NCI-H460 (cell line): ENCODE measurements at places on chromosomes 4 and X. TPM values are rescaled to one million over a fixed set of nuclear protein-coding genes. Genes with fewer than 3 reads are reported as not detected.

FGF16 gene
- total RNA-seq = not detected in 2 replicates

APLN gene
- 8.9 and 9.8 TPM in 2 replicates for total RNA-seq

SULT1E1 gene
- not detected in 2 replicates for total RNA-seq

SSX3 gene
- not detected in 2 replicates for total RNA-seq

CLOCK gene
- total RNA-seq = 18.8 and 21.7 TPM in 2 replicates

CLNK gene
- not detected in 2 replicates for total RNA-seq

TMSB15A gene
- total RNA-seq = 0.42 TPM in 1 of 2 replicates, not detected in the other

IL3RA gene
- 0.27 and 0.40 TPM in 2 replicates for total RNA-seq

TMPRSS11F gene
- not detected in 2 replicates for total RNA-seq

IDS gene
- 44.1 and 47.2 TPM in 2 replicates for total RNA-seq

NUDT11 gene
- 29.4 and 30.6 TPM in 2 replicates for total RNA-seq

DRP2 gene
- 0.35 and 0.40 TPM in 2 replicates for total RNA-seq

TEX11 gene
- total RNA-seq = 0.12 and 0.42 TPM in 2 replicates

NAT8L gene
- total RNA-seq = 7.1 and 7.7 TPM in 2 replicates

CDS1 gene
- 0.32 TPM in 2 replicates for total RNA-seq

UVSSA gene
- total RNA-seq = 5.0 and 7.7 TPM in 2 replicates

RAB41 gene
- total RNA-seq = not detected in 2 replicates
